ENCODE measurements at places on chromosomes 3 and 15. TPM values are rescaled to one million over a fixed set of nuclear protein-coding genes. Genes with fewer than 3 reads are reported as not detected.

Gene TMEM108
- total RNA-seq, result not detected

- H3K27ac ChIP-seq, result peak overlapping the region; percentile 79
- H3K4me3 ChIP-seq, result no peak overlapping the region
- peaks cover 40% of the 10 kb centered on the region for H3K4me1 ChIP-seq
- H3K27me3 ChIP-seq, result no peaks in the 10 kb centered on the region
- DNase-seq, result peak; percentile 86
Measured at GRCh38 chr3:58034738-58035523, 26.7 kb downstream of the FLNB start.

DNA sequence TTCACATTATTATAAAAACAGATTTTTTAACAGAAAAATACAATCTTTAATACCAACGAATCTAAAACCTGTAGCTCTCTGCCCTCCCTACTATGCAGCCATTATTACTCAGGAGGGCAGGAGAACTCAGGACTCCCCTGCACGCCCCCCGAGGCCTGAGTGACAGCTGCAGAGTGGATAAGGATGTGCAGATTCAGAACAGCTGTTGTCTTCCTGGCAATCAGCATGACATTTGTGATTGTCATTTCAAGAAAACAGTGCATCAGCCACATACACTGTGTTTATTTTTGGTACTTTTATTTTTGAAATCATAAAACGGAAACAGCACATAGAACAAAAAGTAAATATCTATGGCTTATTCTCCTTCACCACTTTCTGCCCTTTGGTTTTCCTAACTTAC, 450.8 kb downstream of the OCA2 start:
- no peak for DNase-seq
- H3K4me1 ChIP-seq, result no peaks in the 10 kb centered on the region
- no peaks in the 10 kb centered on the region for H3K27me3 ChIP-seq
- no peaks in the 10 kb centered on the region for H3K36me3 ChIP-seq
- H3K27ac ChIP-seq, result no peak overlapping the region
- no peak overlapping the region for H3K4me3 ChIP-seq

- DNase-seq, result no peak
- no peak overlapping the region for H3K4me3 ChIP-seq
- H3K36me3 ChIP-seq, result no peaks in the 10 kb centered on the region
- no peaks in the 10 kb centered on the region for H3K4me1 ChIP-seq
Measured at GRCh38 chr3:157368171-157368570, 68.5 kb upstream of the PTX3 start.

DNA sequence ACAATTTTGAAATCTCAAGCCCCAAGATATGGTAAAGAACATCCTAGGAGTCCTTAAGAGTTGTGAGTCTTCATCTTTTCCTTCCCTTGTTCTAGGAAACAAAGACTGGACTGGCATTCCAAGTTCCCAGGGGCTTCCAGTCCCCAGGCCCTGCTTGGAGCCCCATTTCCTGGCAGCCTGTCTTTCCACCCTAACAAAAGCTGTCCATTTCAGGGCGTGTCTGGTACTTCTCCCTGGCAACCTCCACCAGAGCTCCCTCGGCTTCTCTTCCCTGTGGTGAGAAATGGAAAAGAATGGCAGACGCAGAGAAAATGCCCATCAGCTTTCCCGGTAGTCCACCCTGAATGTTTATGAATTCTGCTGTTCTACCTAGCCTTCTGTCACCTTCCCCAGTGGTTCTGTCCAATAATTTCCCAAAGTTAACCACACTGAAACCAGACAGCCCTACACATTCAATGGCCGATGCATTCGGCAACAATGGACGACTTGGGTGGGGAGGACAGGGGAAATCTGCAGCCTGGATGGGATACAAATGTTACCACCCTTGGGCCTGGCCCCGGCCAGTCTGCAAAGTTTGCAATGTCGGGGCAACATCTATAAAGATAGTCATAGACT, 6.8 kb downstream of the RAB6B start:
- H3K27ac ChIP-seq, result no peak overlapping the region
- H3K36me3 ChIP-seq, result no peaks in the 10 kb centered on the region
- H3K4me1 ChIP-seq, result no peaks in the 10 kb centered on the region
- DNase-seq, result no peak
- H3K4me3 ChIP-seq, result no peak overlapping the region
